ENCODE measurements at places on chromosomes 4 and X. TPM values are rescaled to one million over a fixed set of nuclear protein-coding genes. Genes with fewer than 3 reads are reported as not detected.

- no peaks in the 10 kb centered on the region for H3K27me3 ChIP-seq
- no peaks in the 10 kb centered on the region for H3K36me3 ChIP-seq
- H3K4me3 ChIP-seq: no peak overlapping the region
- H3K27ac ChIP-seq: no peak overlapping the region
Measured at GRCh38 chr4:98801259-98801725, 127.6 kb downstream of the EIF4E start.

GRCh38 chrX:131264053-131264452, 25.1 kb downstream of the IGSF1 start:
- H3K36me3 ChIP-seq: no peaks in the 10 kb centered on the region
- no peak for DNase-seq
- no peaks in the 10 kb centered on the region for H3K27me3 ChIP-seq
- H3K27ac ChIP-seq: no peak overlapping the region

- no peak overlapping the region for H3K27ac ChIP-seq
- peaks cover 50% of the 10 kb centered on the region for H3K27me3 ChIP-seq
- H3K4me3 ChIP-seq: no peak overlapping the region
- no peaks in the 10 kb centered on the region for H3K4me1 ChIP-seq
- DNase-seq: no peak
Measured at GRCh38 chrX:71909956-71910355, 689 bp upstream of the NHSL2 start.

- no peaks in the 10 kb centered on the region for H3K36me3 ChIP-seq
- H3K27me3 ChIP-seq: no peaks in the 10 kb centered on the region
- H3K27ac ChIP-seq: no peak overlapping the region
- no peak for DNase-seq
- H3K4me3 ChIP-seq: no peak overlapping the region
- no peaks in the 10 kb centered on the region for H3K4me1 ChIP-seq
Measured at GRCh38 chr4:5626913-5627312, 81.4 kb downstream of the EVC2 start.

DNA sequence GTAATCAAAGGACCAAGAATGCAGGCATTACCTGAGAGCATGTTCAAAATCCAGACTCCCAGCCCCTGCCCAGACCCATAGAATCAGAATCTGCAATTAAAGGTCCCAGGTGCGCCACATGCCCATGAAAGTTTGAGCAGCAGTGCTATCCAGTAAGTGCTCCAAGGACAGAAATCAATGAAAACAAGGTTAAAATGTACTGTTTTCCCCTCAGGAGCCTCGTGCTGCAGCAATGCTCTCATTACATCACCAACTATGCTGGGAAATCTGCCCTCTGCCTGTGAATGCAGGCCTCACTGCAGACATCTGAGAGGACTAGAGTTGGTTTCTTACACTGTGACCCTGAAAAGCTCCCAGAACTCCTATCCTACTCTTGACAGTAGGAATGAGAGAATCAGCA, 21.1 kb downstream of the ANXA5 start:
- H3K36me3 ChIP-seq: peaks cover 17% of the 10 kb centered on the region
- no peak overlapping the region for H3K4me3 ChIP-seq
- no peak for DNase-seq
- no peaks in the 10 kb centered on the region for H3K27me3 ChIP-seq
- H3K27ac ChIP-seq: no peak overlapping the region

- H3K27me3 ChIP-seq: no peaks in the 10 kb centered on the region
- H3K27ac ChIP-seq: no peak overlapping the region
- H3K4me1 ChIP-seq: no peaks in the 10 kb centered on the region
- no peak overlapping the region for H3K4me3 ChIP-seq
- H3K36me3 ChIP-seq: no peaks in the 10 kb centered on the region
- no peak for DNase-seq
Measured at GRCh38 chr4:19806865-19807264, 444.8 kb upstream of the SLIT2 start.

GRCh38 chr4:57148177-57148576, 38.0 kb upstream of the IGFBP7 start:
- no peak overlapping the region for H3K4me3 ChIP-seq
- no peak for DNase-seq
- H3K27me3 ChIP-seq: peaks cover 8% of the 10 kb centered on the region
- no peaks in the 10 kb centered on the region for H3K36me3 ChIP-seq
- H3K27ac ChIP-seq: no peak overlapping the region

DNA sequence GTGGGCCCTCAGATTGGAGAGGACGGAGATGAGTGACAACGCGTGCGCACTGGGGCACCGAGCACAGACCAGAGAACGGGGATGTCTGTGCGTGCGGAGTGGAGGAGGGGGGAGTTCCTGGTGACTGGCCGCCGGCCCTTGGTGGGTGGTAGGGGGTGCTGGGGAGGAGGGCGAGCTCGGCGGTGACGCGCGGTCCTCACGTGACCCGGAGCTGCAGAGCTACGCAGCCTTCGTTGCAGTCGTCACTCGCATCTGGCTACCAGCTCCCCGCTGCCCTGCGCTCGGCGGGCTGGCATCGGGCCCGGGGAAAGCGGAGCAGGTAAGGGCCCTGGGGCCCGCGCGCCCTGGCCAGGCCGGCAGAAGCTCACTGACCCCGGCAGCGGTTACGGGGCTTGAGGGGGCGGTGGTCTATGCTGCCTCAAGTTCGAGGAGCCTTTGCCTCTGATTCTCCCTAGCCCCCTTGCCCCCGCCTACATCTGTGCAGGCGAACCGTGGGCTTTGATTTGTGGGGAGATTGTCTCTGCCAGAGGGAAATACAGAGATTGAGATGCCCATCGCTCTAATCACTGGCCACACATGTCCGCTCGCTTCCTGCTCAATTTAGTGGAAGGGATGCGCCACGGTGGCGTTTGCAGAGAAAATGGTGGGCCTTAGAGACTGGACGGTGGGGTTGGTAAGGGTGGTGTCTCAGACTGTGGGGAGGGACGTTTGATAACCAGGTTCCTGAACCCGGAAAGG, at the start of gene ARMCX4:
ARMCX4 (plus strand) TSS at position 245 of the 738 bp plus-strand sequence. CDS start 3,134 bp downstream, outside the sequence.
- H3K4me3 ChIP-seq: peak within 1 kb of the TSS; percentile 76
- H3K27ac ChIP-seq: peak within 1 kb of the TSS; percentile 38
- peak; percentile 41 for DNase-seq
- peaks cover 9% of the 10 kb centered on the region for H3K4me1 ChIP-seq

GRCh38 chrX:17095161-17095560, 148.7 kb downstream of the REPS2 start:
- no peak overlapping the region for H3K27ac ChIP-seq
- H3K36me3 ChIP-seq: no peaks in the 10 kb centered on the region
- no peak overlapping the region for H3K4me3 ChIP-seq
- H3K27me3 ChIP-seq: no peaks in the 10 kb centered on the region
- DNase-seq: no peak

DNA sequence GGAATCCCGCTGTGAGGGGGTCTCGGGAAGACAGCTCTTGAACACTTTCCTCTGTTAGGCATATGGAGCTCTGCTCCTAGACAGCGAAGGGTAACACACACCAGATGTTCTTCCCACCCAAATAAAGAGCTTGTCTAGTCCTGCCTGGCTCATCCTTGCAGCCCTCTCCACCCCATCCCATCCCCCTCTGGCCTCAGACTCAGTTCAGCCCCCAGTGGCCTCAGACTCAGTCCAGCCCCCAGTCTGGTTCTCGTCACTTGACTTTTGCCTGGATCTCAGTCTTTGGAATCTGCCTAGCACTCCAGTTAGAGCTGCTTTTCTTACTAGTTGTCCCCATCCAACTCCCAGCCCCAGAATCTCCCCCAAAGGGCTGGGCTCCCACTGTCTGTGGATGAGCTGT, 14.9 kb downstream of the RAB33A start:
- H3K27me3 ChIP-seq: no peaks in the 10 kb centered on the region
- peaks cover 14% of the 10 kb centered on the region for H3K36me3 ChIP-seq
- no peak overlapping the region for H3K27ac ChIP-seq
- no peak for DNase-seq
- no peak overlapping the region for H3K4me3 ChIP-seq
- peaks cover 12% of the 10 kb centered on the region for H3K4me1 ChIP-seq

DNA sequence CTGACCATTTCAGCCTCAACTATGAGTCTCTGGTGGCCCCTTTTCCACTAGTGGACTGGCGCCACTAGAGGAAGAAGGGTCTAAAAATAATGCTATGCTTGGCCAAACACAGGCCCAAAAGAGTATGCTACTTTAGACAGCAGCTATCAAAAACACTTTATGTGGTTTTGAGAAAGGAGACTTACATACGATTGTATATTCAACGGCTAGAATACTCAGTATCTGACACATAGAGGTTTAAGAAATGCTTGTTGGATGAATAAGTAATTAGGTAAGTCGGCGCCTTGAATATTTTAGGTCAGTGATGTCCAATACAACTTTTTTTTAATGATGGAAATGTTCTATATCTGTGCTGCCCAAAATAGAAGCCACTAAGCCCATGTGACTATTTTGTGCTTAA, 25.7 kb upstream of the TMPRSS11A start:
- H3K27ac ChIP-seq: no peak overlapping the region
- H3K4me1 ChIP-seq: no peaks in the 10 kb centered on the region
- no peaks in the 10 kb centered on the region for H3K36me3 ChIP-seq
- peaks cover 4% of the 10 kb centered on the region for H3K27me3 ChIP-seq

DNA sequence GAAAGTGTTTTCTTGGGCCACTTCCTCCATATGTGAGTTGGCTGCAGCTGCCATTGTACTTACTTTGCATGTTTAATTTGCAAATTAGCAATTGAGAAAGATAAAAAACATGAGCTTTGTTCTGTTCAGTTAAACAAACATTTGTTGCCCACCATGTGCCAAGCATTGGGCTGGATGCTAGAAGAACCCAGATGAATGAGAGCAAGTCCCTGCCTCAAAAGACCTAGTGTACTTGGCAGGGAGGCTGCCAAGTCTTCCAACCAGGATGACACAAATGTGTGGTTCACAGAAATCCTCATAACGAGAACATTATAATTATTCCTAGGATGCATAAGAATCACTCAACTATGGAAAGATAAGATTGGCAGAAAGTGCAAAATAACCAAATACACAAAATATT, 66.7 kb downstream of the GPM6A start:
- H3K4me3 ChIP-seq: no peak overlapping the region
- H3K36me3 ChIP-seq: no peaks in the 10 kb centered on the region
- H3K27me3 ChIP-seq: no peaks in the 10 kb centered on the region
- no peak for DNase-seq

GRCh38 chrX:111165902-111166301, 69.9 kb downstream of the PAK3 start:
- no peak overlapping the region for H3K27ac ChIP-seq
- no peaks in the 10 kb centered on the region for H3K4me1 ChIP-seq
- no peak for DNase-seq
- H3K4me3 ChIP-seq: no peak overlapping the region
- H3K27me3 ChIP-seq: no peaks in the 10 kb centered on the region

DNA sequence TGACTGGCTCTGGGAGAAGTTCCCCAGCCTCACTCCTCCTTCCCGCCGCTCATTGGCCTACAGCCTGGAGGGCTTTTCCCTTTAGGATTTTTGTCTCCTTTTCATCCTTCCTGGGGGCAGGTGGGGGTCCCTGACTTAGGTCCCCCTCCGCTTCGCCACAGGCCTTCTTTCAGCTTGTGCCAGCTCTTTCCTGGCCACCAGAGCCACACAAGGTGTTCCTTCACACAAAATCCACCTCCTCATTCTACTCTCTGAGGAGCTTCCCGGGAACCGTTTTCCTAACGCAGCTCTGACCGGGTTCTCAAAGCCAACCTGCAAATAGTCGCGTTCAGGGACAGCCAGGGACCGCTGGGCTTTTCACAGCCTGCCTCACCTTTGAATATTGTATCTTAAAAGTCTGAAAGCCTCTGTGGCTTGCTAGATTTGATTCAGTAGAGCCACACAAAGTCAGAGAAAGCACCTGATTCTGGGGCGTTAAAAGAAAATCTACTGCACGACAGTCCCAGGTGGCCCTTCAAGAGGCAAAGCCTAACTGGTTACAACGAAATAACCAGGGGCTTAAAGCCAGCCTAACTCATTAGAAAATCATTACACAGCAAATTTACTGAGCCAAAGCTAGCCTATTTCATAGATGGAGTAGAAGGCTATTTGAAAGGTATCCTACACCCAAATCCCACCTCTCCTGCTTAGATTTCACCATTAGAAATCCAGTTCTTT, 731 bp upstream of the GPC3 start:
- no peaks in the 10 kb centered on the region for H3K36me3 ChIP-seq
- H3K27ac ChIP-seq: no peak overlapping the region
- H3K27me3 ChIP-seq: peaks cover 24% of the 10 kb centered on the region
- peak overlapping the region; percentile 58 for H3K4me3 ChIP-seq

- DNase-seq: no peak
- H3K36me3 ChIP-seq: no peaks in the 10 kb centered on the region
- H3K27me3 ChIP-seq: no peaks in the 10 kb centered on the region
- H3K27ac ChIP-seq: no peak overlapping the region
- no peaks in the 10 kb centered on the region for H3K4me1 ChIP-seq
Measured at GRCh38 chr4:73970945-73971344, 10.9 kb downstream of the PF4 start.

DNA sequence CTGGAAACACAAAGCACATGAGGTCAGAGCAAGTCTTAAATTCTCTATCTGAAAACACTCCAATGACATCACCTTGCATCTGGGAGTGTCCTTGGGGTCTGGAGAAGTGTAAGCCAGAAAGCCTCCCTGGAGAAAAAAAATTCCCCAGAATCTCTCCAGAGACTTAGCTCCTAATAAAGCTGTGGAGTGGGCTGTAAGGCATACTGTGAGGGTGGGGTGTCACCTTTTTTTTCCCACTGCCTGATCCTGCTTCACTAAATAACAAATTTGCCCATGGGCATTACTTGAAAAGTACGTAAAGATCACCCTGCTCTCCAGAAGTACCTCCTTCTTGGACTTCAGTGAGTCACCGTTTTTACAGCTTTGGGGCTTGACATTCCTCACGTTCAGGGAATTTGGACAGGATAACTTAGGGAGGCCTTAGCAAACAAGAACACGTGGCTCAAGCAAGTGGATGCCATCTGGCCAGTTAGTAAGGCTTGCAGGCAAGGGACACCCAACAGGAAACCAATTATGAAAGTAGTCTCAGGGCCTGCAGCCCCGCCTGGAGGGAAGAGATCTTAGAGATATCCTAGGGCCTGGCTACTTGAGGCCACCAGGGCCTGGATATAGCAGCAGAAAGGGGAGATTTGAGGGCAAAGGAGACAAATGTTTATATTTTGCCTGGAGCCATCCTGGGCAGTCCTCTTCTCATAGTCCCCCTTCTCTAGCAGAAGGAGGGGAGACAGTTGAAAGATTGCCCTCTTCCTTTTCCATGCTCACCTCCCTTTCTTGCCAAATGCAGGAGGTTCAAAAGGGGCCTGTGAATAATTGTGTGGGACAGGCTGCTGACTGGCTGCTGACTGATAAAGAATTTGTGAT, 60.1 kb upstream of the PLAC1 start:
- no peaks in the 10 kb centered on the region for H3K36me3 ChIP-seq
- H3K27ac ChIP-seq: peak overlapping the region; percentile 62
- DNase-seq: no peak
- no peak overlapping the region for H3K4me3 ChIP-seq
- peaks cover 15% of the 10 kb centered on the region for H3K4me1 ChIP-seq

The TRIML1 gene
- total RNA-seq: not detected

The MSX1 gene
- 0.14 TPM for total RNA-seq

The FAM9B gene
- total RNA-seq: not detected

The TMSB15C gene
- 2.2 TPM for total RNA-seq

The CFP gene
- 1.9 TPM for total RNA-seq

The MGARP gene
- 0.19 TPM for total RNA-seq

The CSAG2 gene
- total RNA-seq: not detected

Measured in activated naive CD8-positive, alpha-beta T cell treated with anti-CD3 and anti-CD28 coated beads for 36 hours (primary cell).